ENCODE measurements at places on chromosomes 3 and 15.

DNA sequence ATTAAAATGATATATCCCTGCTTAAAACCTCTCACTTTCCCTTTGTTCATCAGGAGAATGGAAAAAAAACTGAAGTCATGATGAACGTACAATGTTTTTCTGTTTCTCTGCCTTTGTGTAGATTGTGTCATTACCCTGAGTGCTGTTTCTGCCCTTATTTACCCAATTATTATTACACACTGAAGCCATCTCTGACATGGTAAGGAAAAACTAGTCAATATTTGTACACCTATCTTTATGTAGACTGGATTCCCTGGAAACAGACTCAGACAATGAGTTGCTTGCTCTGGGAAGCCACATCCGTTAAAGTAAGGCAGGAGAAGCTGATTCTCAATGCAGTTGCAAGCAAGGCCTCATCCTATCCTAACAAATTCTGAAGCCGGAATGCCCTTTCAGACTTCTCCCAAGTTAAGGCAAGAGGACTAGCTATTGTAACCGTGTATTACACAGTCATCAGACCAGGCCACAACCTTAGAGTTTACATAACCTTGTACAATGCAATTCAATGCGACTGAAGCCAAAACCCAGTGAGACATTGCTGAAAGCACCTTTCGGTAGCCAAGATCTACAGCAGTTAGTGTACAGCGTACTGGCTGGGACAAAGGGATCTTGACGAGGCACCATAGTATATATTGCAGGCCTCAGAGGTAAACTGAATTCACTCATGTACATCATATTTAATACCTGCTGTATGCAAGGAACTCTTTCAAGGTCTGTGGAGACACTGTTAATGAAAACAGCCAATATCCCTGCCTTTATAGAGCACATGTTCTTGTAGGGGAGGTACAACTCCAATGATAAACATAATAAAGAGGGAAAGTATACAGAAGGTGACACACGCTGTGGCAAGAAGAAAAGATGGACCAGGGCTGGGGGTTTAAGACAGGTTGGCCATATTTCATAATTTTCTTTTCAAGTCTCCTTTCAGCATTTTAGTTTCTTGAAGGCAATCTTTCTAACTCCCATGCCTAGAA, 1040.8 kb upstream of the SEMA6D start:
- no peak for DNase-seq

- no peak for DNase-seq
Measured at GRCh38 chr15:62482785-62483429, 317.8 kb upstream of the C2CD4B start.

DNA sequence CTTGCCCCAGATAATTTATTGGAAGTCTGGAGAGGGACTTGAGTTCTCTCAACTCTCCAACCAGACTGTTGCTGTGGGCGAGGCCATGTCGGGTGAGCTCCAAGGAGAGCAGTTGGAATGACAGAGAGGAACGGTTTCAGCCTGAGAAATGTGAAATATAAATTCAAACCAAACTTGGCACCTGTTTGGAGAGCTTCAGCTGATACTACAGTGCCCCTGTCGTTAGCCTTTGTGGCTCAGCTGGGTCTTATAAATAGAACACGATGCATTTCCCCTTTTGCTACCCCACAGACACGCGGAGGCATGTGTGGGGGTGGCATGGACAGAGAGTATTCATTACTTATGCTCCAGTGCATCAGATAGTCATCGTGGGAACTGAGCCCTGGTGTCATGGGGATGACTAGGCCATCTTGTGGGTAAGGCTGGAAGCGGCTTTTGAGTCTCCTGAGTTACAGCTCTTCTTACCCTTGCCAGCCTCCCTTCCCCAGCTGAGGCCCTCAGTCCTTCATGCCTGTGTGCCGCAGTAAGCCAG, 15.6 kb downstream of the SMAD3 start:
- no peak for DNase-seq

DNA sequence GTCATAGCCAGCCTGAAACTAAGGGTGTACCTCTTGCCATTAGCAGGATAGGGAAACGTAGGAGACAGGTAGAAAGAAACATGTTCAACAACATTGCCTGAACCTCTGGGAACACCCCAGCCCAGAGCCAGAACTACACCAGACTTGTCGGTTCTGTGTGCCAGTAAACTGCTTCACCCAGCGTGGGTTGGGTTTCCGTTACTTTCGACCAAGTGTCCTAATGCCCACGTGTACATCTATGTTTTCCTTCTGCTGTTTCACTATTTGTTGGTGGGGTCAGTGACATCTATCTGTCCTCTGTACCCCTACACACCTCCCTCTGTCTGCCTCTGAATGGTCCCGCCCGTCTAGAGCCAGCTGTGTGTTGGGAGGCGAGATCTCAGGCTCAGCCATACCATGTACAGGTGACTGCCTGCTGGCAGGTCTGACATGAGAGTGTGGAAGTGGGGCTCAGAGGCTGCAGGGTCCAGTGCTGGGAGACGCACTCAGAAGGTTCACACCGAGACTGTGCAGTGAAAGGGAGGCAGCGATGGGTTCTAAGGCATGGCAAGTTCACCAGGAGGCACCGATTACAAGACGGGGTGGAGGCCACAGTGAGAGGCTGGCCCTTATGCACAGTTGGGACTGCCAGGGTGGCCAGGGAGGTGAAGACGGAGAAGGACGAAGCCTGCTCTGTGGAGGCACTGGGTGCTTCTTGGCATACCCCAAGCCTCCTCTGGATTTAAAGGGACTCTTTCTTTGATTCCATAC, 36.4 kb downstream of the SSUH2 start:
- no peak for DNase-seq

DNA sequence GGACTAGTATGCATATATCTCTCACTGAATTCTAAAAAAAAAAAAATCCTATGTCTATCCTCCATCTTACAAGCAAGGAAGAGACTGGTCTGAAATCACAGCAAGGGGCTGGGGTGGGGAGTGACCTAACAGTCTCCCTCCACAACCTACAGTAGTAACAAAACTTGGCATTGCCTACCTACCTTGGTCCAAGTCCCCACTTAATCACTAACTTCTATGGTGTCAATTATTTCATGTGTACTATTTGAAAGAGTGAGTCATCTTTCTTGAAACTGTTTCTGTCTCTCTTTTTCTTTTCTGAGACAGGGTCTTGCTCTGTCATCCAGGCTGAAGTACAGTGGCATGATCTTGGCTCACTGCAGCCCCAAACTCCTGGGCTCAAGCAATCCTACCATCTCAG, 36.8 kb downstream of the CHAC1 start:
- no peak for DNase-seq

GRCh38 chr3:71584394-71585011, 975 bp upstream of the FOXP1 start:
- DNase-seq, result no peak

DNA sequence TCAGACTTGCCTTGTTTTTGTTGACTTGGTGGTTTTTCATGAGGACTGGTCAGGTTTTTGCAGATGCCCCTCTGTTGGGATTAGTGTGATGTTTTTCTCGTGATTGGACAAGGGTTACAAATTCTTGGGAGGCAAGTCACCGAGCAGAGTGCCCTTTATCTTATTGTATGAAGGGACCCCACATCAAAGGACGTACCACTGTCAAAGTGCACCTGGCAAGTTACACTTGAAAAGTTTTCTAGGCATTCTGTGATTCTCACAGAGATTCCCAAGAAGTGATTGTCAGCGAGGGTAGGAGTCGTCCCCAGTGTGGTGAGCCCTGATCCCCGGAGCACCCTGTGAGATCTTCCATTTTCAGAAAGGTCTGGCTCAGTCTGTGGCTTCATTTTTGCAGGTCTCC, 110.1 kb downstream of the POLR2M start:
- no peak for DNase-seq
